ENCODE measurements at places on chromosomes 3 and 15.

DNA sequence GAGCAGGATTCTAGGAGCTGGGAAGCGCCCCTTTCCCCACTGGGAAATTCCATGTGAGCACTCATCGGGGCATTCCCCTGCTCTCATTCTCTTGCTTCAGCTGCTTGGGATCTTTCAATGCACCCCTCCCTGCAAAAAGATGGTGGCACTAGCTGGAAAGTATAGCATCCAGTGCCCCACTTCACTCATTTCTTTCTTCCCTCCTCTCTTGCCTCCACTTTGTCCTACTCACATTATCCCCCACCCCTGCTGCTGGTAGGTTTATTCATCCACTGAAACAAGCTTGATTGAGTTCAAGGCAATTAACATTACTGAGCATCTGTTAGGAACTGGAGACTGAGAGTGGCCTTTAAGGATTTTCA, 84.8 kb upstream of the LIMD1 start:
- DNase-seq = no peak

GRCh38 chr3:180466401-180467011, 135.5 kb upstream of the TTC14 start:
- DNase-seq = no peak

GRCh38 chr15:57555270-57555669, 36.4 kb upstream of the MYZAP start:
- no peak for DNase-seq

DNA sequence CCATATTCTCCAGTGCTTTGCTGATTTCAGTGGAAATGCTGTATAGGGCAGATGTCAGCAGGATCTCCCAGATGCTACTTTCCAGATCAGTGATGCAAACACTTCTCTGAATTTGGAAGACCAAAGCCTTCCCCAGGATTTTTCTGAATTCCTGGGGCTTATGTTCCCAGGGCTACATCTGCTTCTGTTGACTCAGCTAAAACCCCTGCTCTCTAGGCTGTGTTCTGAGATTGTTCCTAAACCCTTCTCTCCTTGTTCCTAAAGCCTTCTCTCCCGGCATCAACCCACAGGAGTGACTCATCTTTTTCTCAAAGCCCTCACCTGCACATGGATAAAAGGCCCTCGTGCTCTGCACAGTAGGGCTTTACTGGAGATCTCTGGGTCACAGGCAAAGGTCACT, 35.5 kb downstream of the FAH start:
- DNase-seq = no peak

- no peak for DNase-seq
Observed at GRCh38 chr3:143137435-143138036, 18.0 kb downstream of the CHST2 start.

DNA sequence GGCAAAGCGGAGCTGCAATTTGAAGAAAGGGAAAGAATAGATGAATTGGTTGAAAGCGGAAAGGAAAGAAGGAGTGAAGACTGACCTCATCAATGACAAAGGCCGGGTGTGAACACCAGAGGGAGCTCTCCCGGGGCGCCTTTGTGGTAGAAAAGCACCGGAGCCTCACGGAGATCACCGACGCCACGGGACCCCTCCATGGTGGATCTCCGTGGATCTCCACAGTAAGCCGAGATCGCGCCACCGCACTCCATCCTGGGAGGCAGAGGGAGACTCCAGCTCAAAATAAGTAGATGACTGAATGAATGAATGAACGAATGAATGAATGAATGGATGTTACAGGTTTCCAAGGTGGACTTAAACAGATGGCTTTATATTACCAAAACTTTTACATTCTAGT, 25.0 kb downstream of the GPR160 start:
- no peak for DNase-seq

GRCh38 chr3:173632945-173633344, 235.4 kb downstream of the NLGN1 start:
- DNase-seq = no peak

GRCh38 chr3:16978234-16978920, 93.6 kb downstream of the PLCL2 start:
- no peak for DNase-seq

GRCh38 chr3:125128861-125129501, 73.2 kb upstream of the HEG1 start:
- no peak for DNase-seq

Data from AG04450 (cell line).